ENCODE measurements at places on chromosomes 2 and 18. TPM values are rescaled to one million over a fixed set of nuclear protein-coding genes. Genes with fewer than 3 reads are reported as not detected.

The PGAP1 gene
- 16.9 TPM for total RNA-seq

The FEV gene
- 2.9 TPM for total RNA-seq

The TMEM131 gene
- total RNA-seq, result 52.4 TPM

The CLK1 gene
- 59.5 TPM for total RNA-seq

The AGXT gene
- total RNA-seq, result 1.9 TPM
